Inflammatory macrophage treated with lipopolysaccharide for 1 hour (primary cell): ENCODE measurements at places on chromosomes 5 and 9.
A peak's percentile ranks its signal among the peaks of the same experiment; 100 is the strongest.

- DNase-seq, result no peak
Observed at GRCh38 chr5:84292000-84292642, 92.6 kb downstream of the EDIL3 start.

DNA sequence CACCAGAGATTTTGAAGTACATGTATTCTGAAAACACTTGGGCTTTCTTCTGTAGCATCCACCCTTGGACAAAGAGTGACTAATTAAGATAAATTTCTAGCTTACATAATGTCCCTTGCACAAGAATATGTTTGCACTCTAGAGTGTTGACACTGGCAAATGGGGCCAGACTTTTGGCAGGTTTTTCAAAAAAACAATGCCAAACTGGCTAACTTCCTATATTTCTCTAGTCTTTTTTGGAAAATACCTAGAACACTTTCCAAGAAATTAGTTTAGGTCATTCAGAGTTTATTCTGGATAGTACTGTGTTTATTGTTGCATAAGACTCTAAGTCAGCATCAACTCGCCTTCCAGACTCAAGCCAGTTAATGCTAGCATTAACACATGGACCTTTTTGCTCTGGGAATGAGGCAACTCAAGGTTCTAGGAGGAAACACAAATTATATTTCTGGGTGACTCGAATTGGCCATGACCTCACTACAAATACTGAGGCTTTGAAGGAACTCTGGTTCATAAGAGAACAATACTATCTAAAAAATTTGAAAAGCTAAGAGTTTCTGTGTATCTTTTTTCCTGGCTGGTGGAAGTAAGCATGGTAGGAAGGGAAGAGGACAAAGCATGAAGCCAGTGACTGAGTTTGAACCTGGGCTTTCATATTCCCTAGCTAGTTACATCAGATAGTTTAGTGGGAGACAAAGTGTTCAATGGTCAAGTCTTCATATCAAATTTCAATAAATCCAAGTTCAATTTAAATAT is 101.6 kb downstream of the NREP start:
- peak; percentile 51 for DNase-seq

- DNase-seq, result no peak
Observed at GRCh38 chr5:64707191-64707590, 16.9 kb downstream of the SHISAL2B start.

- DNase-seq, result peak; percentile 44
Observed at GRCh38 chr5:150124111-150124557, 31.5 kb downstream of the PDGFRB start.

- DNase-seq, result no peak
Observed at GRCh38 chr5:119022773-119023172, 34.4 kb upstream of the DTWD2 start.

GRCh38 chr9:99266255-99267023 is 44.4 kb downstream of the SEC61B start:
- peak; percentile 53 for DNase-seq

GRCh38 chr5:141882594-141883183 is 4.5 kb upstream of the PCDH1 start:
- no peak for DNase-seq

DNA sequence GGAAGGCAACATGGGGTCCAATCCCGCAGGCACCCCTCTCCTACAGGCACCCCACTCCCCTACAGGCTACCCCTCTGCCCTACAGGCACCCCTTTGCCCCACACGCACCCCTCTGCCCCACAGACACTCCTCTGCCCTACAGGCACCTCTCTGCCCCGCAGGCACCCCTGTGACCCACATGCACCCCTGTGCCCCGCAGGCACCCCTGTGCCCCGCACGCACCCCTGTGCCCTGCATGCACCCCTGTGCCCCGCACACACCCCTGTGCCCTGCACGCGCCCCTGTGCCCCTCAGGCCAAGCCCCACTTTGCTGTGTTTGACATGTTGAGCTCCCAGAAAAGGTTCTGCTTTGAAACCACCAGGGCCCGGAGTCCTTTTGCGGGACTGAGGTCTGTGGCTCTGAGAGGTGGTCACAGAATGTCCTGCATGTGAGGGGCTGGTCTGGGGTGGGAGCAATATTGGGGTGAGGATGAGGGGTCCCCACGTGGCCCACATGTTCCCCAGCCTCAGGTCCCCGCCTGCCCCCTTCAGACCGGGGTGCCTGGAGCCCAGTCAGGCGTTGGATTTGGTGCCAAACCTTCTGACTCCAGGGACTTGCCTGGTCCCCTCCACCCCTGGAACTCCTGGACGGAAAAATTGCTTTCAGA is 616 bp upstream of the QRFP start:
- DNase-seq, result no peak

- no peak for DNase-seq
Observed at GRCh38 chr5:15718421-15719179, 218.6 kb downstream of the FBXL7 start.

DNA sequence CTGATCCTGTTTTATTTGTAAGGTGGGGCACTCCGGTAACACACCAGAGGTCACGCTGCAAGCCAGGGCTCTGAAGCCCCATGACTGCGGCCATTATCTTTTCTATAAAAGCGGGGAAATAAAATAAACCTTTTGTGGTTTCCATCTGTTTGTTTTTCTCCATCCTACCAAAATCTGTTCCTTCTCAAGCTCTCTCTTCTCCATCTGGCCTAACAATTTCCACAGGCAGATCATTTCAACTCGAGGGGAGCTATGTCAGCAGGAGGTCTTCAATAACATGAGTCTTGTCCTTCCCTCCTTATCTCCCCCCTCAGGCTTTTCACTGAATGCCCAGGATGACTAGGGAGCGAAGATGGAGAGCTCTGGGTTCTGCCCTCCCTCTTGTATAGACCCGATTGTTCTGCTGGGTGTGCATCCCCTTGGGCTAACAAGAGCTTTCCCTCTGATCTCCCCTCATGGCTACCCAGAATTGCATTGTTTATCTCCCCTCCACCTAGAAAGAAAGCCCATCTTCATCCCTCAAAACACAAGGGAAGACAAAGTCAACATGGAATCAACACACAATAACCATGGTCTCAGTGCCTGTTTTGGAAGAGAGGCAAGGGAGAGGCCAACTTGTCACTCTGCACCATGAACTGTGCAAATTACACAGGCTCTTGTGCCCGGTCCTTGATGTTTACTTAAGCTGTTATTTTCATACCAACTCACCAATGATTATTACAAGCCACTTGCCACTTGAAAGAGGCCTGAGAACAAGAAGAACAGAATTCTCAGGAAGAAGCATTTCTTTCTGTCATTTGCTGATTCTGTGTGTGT is 187.8 kb downstream of the FANCC start:
- DNase-seq, result no peak

DNA sequence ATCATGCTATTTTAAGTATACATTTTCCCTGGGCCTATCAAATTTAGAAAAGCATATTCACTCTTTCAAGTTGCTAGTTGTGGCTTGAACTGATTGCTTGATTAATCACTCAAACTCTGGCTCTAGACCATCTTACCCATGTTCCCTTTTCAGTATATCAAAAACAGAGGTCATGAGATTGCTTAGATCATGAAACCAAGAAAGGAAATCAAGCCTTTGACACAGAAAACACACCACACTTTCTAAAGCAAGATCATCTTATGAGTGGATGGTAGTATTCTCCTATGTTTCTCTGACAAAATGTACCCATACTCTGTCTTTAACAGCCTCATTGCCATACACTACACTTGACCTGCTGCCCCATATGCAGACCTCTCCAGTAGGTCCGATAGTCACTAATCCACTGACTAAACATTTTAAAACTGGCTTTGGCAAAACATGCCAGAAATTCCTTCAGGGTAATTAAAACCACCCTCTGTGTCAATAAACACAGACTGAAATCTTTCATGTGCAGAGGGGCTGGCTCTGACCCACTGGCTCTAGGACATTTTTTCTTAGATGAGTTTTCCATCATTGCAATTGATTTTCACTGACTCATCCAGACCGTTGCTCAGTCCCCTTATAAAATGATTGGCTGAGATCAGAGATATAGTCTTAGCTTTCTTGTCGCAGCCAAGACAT is 18.2 kb downstream of the PPP2R2B start:
- DNase-seq, result no peak

- peak; percentile 97 for DNase-seq
Observed at GRCh38 chr9:93149361-93149760, 15.3 kb upstream of the NINJ1 start.

DNA sequence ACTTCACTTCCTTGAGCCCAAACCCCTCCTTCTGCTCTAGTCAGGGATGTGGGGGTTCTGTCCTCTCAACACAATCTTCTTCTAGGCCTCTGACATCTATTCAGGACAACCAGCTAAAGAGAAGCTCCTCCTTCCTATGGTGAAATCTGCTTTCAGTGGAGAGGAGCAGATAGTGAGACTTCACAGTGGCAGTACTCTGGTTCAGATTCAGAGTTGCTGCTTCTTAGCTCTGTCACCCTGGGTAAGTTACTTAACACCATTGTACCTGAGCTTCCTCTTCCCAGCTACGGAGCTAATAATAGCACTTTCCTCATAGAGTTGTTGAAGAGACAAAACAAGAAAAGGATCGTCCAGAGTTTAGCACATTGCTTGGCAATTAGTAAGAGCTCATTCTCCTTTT is 77.3 kb upstream of the LARP1 start:
- DNase-seq, result no peak

DNA sequence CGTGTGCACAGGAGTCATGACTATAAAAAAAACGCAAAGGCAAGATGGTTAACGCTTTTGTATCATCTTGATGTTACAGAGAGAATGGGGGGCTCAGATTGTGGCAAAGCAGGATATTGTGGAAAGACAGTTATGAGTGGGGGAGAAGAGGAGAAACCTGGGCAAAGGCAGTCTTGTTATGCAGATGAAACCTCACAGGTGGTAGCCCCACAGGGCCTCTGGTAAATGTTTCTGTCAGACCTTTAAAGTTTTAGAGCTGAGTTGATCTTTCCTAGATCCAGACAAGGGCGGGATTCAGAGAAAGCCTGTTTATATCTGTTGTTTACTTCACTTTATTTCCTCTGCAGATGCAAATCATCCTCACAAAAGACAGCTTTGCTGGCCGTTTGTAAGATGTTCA is 55.2 kb downstream of the C9orf85 start:
- DNase-seq, result no peak

DNA sequence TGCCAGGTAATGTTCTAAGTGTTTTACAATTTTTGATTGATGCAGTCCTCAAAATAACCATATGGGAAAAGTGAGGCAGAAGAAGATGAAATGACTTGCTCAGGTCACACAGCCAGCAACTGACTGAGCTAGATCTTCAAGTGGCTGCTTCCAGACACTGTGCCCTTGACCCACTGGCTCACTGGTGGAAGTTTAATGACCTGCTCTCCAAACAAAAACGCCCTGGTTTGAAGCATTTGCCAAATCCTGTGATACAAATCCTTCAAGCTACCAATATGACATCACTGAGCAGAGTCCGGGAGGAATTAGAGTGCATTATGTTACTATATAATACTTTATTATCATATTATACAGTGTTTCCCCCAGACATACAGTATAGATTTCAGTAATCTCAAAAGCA is 459.4 kb downstream of the GADD45G start:
- no peak for DNase-seq

DNA sequence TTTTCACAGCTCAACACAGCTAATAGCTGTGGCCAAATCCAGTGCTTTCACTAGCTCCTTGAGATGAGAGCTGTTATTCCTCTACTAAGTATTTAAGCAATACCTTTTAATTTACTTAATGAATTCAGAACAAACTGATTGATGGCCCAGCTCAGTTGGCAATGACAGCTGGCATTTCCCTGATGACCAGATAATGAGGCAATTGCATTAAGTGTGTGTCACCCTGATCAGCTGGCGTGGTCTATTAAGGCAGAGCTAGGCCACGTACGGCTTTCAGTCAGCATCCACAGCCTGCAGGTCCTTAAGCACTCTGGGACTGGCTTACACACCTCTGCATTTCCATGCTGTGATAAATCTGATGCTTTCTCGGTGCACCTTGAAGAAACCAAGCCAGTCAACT is 34.4 kb downstream of the TTLL11 start:
- no peak for DNase-seq

- DNase-seq, result no peak
Observed at GRCh38 chr5:107296572-107296971, 374.2 kb downstream of the EFNA5 start.

GRCh38 chr9:109168170-109168569 is 1.1 kb upstream of the FRRS1L start:
- DNase-seq, result no peak

DNA sequence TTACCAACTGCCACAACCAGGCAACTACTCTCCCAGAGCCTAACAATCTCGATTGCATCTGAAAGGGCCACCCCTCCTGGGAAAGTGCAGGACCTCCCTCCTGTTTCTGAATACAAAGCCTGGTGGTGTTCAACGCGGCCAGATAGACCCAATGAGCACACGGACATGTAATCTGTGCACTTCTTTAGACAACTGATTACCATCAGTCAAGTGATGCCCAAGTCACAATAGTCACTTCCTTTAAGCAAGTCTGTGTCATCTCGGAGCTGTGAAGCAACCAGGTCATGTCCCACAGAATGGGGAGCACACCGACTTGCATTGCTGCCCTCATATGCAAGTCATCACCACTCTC is 739 bp downstream of the C9orf72 start:
- DNase-seq, result peak; percentile 99

GRCh38 chr9:110975278-110975677 is 63.0 kb downstream of the LPAR1 start:
- DNase-seq, result no peak

DNA sequence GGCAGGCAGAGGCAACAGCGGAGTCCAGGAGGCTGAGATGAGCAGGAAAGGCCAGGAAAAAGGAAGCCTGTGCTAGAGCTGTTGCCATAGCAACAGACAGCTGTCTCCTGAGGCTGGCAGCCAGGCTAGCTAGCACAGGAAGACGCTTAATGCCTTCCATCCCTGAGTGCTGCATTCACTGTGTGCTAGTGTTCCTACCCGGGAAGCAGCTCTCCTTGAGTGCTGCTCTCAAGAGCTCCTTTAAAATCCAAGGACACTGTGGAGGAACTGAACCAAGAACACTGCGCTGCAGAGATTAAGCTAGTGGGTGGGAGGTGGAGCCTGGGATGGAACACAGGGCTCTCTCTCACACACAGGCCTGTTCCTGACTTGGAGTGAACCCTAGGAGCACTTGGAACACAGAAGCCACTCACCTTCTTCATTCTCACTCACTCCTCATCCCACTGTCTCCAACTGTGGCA is 53.5 kb upstream of the IL7R start:
- DNase-seq, result no peak

DNA sequence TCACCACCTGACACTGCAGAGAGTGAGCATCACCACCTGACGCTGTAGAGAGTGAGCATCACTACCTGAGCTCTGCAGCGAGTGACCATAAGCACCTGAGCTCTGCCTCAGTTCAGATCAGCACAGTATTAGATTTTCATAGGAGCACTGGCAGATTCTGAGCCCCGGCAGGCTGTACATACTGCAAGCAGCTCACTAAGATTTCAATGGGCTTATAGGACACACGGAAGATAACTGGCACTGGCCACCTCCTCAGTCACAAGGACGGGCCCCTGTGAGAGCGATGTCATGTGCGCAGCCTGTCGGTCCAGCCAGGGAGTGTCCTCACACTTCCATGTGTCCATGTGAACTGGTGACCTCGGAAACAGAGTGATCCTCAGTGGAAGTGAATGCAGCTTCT is 153.5 kb upstream of the IRX2 start:
- DNase-seq, result no peak
